ENCODE measurements at places on chromosomes 7 and 10.

DNA sequence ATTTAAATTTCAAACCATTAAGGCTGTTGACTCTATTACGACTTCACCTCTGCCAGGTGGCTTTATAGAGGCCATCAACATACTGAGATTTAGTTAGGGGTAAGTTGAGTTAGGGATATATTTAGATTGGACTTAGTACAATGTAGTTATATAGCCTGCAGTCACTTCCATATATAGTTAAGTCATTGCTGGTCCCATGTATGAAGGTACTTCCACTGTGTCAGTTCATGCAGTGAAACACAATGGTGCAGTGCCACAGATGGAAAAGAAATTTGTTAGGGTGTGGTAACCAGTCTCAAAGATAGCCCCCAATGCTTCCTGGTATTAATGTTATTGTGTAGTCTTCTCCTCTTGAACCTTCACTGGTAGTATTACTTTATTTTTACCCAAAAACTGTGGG lies 12.6 kb upstream of the TSPAN13 start:
- no peak for DNase-seq

DNA sequence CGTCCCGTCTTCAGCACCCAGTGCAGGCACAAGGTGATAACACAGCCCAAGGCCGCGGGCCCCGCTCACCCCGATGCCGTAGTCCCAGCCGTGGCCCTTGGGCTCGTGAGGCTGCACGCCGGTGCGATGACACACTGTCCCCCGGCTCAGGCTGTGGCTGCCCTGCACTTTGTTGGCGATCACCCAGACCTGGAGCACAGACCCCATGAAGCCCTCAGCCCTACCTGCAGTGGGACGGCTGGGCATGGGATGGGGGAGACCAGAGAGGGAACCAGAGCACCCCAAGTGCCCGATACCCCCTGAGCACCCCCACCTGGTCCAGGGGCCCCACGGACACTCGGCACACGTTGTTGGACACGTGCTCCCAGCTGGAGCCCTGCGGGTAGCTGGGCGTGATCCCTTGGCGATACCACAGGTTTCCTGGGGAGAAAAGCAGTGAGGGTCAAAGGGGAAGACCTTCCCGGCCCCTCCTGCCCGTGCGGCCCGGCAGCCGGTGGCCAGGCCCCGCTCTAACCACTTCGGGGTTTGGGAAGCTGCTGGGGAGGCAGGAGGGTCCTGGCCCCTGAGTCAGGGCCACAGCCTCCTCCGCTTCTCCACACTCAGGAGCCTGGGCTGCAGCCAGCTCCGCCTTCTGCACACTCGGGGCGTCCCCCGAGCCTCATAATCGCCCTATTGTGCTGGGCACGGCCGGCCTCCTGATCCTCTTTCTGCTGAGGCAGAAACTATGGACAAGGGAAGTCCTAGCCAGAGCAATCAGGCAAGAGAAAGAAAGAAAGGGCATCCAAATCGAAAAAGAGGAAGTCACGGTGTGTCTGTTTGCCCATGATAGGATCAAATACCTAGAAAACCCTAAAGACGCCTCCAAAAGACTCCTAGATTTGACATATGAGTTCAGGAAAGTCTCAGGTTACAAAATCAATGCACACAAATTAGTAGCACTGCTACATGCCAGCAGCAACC lies 6.7 kb downstream of the BHLHA15 start:
- DNase-seq, result no peak

DNA sequence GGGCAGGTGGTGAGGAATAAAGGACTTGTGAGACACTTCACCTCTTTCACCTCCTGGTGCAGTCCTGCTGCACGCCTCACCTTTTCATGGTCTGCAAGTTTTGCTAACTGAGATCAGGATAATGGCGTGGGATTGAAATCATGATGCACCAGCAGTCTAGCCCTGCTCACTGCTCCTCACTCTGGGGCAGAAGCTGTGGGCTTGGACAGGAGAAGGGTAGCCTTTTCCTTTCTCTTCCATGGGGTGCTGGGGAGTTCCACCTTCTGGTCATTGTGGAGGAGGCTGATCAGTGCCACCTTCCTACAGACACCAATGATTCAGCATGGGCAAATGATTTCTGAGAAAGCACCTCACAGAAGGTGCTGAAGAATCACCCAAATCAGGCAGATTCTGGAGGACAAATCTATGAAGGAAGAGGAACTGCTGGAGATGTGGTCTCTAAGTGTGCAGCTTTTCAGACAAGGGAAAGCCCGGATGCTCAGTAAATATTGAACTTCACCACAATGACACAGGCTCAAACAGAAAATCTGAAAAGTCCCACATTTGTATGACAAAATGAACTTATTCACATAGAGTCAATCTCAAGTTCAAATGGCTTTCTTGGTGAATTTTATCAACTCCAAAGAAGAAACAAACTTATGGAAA lies 19.7 kb downstream of the MBL2 start:
- DNase-seq, result no peak

GRCh38 chr10:15760681-15761080 lies 41.0 kb upstream of the ITGA8 start:
- no peak for DNase-seq

- no peak for DNase-seq
These were observed 1.1 kb downstream of the RHOBTB1 start for GRCh38 chr10:60942788-60943315.

DNA sequence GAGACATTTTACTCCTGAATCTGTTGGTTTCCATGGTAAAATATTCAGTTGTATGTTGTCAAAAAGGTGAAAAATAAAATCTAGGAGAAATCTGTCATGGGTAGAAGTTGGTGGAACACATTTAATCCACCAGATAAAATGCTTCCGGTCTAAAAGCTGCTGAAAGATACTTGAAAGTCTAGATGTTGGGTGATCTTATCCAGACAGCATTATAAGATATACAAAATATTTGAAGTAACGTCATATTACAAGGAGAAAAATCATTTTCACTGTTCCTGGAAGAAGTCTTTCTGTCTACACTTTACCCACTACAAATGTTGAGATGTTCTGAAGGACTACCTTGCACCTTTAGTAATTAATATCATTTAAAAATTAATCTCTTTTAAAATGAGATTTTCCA lies 40.9 kb downstream of the CALD1 start:
- no peak for DNase-seq

GRCh38 chr10:5774987-5775620 lies 38.1 kb downstream of the GDI2 start:
- DNase-seq, result no peak

DNA sequence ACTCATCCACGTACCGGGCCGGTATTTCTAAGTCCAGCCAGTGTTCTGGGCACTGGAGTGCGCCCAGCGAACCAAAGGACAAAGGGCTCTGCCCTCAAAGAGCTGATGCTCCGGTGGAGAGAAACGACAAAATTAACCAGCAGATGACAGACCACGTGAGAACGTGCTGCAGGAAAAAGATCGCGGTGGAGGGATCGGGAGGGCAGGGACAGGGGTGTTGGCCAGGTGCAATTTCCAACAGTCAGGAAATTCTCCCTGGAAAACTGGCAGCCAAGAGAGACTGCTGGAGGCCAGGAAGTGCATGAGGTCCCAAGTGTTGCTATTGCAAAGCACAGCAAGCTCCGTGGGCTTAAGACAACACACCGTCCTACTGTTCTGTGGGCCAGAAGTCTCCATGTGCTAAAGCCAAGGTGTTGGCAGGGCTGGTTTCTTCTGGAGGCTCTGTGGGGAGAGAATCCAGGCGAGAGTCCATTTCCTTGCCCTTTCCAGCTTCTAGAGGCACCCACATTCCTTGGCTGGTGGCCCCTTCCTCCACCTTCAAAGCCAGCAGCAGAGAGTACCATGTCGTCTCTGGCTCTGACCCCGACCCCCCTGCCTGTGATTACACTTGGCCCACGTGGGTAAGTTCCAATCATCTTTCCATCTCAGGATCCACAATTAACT lies 21.3 kb upstream of the AMZ1 start:
- DNase-seq, result no peak

DNA sequence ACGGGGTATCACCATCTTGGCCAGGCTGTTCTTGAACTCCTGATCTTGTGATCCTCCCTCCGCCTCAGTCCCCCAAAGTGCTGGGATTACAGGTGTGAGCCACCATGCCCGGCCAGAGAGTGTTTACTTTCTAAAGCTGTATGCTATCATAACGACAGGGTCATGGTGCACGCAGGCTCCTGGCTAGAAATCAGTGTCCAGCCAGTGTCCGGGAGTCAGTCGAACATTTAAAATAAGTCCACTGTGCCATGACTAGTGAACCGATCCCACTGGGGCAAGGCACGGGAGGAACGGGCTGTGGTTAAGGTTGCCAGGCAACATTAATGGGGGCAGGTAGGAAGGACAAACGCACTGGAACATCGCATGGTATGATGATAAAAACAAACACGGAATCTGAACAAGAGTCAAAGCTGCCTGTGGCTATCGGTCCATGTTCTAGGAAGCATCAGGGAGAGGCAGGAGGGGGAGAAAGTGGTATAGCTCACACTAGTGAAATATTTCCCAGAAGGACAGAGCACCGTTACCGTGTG lies 89.0 kb upstream of the SEPHS1 start:
- no peak for DNase-seq
